Vagina (tissue), 2 donors: ENCODE measurements at places on chromosomes 12 and 14.

DNA sequence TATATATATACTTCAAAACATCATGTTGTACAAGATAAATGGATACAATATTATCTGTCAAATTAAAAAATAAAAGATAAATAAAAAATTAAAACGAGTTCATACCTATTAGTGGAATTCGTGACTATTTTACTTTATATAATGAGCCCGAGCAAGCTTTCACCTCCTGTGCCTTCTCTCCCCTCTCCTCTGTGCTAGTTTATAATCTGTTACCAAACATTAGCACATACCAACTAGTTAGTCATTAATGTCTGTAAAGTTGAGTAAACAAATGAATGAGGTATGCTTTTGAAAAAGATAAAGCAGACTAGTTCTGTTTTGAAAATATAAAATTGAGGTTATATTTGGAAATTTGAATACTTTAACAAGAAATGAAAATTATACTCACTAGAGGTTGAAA is 84.0 kb downstream of the LRRC9 start:
- H3K4me1 ChIP-seq, result no peaks in the 10 kb centered on the region
- no peak for DNase-seq
- H3K36me3 ChIP-seq, result no peaks in the 10 kb centered on the region
- H3K4me3 ChIP-seq, result no peak overlapping the region
- H3K27me3 ChIP-seq, result no peaks in the 10 kb centered on the region
- no peak overlapping the region for H3K27ac ChIP-seq

DNA sequence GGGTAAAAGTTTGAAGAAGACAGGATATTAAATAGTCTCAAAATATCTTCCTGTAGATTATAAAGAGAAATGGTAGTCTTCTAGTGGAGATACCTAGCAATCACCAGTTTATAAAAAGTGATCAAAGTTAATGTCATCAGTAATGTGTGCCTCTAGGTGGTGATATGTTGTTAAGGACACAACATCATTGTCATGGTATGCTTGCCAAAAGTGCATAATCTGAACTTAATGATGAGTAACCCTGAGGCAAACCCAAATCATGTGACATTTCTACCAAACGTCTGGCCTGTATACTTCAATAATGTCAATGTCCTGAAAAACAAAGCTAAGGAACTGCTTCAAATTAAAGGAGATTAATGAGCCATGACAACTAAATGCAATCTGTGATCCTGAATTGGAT is 214.7 kb downstream of the PHLDA1 start:
- DNase-seq, result no peak

- no peak overlapping the region for H3K27ac ChIP-seq
- no peaks in the 10 kb centered on the region for H3K36me3 ChIP-seq
- H3K4me1 ChIP-seq, result peaks cover 23% of the 10 kb centered on the region
- no peak for DNase-seq
Observed at GRCh38 chr12:11681207-11681606, 31.7 kb downstream of the ETV6 start.

DNA sequence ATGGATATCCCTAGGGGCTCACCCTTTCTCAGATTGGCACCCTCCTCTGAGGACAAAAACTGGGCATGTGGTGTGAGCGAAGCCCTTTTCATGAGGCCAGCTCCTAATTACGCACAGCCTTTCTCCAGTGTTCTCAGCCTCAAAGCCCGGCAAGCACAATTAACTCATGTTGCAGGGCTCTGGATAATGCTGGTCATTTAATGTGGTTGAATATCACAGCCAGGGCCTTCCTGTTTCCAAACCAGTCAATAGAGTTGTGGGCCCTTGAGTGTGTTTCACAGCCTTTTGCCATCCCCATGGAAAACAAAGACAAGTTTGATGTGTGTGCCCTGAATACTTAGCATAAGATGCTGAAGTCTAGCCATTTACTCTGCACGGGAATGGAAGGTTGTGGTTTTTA is 114.2 kb upstream of the ARHGAP5 start:
- H3K27ac ChIP-seq, result no peak overlapping the region
- H3K36me3 ChIP-seq, result no peaks in the 10 kb centered on the region
- no peak for DNase-seq
- H3K4me1 ChIP-seq, result peaks cover 33% of the 10 kb centered on the region

DNA sequence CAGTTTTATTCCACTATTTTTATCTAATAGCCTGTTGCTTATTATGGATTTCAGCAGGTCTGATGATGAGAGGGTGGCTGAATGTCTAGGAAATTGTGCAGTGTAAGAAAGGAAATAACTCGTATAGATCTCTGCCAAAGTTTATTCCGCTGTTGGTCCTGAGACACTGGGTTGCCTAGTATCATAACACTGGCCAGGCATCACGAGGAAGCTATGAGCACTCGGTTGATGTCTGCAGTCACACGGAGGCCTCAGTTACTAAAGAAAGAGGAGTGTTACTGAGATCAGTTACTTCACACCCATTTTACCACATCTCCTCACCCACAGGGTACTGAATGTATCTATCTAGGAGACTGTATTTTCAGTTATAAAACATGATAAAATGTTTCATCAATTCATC is 21.9 kb downstream of the BHLHE41 start:
- no peaks in the 10 kb centered on the region for H3K27me3 ChIP-seq
- H3K36me3 ChIP-seq, result no peaks in the 10 kb centered on the region
- no peak overlapping the region for H3K4me3 ChIP-seq
- no peaks in the 10 kb centered on the region for H3K4me1 ChIP-seq
- H3K27ac ChIP-seq, result no peak overlapping the region

GRCh38 chr14:23702656-23703426 is 66.7 kb downstream of the DHRS2 start:
- H3K27me3 ChIP-seq, result no peaks in the 10 kb centered on the region
- no peak overlapping the region for H3K4me3 ChIP-seq
- no peak for DNase-seq

DNA sequence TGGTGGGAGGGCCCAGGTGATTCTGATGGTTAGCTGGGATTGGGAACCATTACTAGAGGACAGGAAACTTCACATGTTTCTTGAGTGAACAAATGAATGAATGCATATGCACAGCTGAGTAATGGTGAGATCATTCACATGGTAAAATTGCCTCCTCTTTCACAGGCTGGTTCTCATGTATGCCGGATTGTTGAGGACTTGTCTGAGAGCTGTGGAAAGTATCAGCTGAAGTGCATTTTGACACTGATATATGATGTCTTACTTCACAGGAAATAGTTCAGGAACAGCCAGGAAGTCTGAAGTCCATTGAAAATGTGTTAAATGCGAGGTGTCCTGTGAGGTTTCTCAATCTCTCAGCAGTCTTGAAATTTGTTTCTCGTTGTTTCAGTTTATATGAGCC is 77.6 kb upstream of the DACT1 start:
- H3K4me3 ChIP-seq, result no peak overlapping the region
- peaks cover 5% of the 10 kb centered on the region for H3K4me1 ChIP-seq

DNA sequence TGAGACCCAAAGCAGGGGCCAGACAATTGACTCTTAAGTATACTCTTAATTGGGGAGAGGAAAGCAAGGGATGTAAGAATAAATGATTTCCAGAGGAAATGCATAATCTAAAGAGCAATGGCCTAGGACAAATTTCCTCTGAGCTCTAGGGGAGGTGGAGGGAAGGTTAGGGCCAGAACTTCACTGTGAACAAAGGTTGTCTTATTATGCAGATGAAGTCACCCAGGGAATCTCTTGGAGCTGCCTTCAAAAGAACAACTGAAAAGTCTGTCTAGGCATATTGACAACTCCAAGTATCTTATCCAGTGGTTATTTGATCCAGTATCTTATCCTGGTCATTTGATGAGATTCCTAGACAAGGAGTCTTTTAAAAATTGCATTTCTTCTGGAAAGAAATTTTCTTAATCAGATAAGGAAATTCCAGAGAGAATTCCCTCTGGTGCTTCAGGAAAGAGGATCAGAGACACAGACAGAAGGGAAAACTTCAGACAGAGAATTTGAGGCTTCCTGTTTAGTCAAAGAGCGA is 16.5 kb upstream of the SMIM10L1 start:
- no peaks in the 10 kb centered on the region for H3K36me3 ChIP-seq
- DNase-seq, result no peak
- no peak overlapping the region for H3K27ac ChIP-seq
- H3K27me3 ChIP-seq, result no peaks in the 10 kb centered on the region

DNA sequence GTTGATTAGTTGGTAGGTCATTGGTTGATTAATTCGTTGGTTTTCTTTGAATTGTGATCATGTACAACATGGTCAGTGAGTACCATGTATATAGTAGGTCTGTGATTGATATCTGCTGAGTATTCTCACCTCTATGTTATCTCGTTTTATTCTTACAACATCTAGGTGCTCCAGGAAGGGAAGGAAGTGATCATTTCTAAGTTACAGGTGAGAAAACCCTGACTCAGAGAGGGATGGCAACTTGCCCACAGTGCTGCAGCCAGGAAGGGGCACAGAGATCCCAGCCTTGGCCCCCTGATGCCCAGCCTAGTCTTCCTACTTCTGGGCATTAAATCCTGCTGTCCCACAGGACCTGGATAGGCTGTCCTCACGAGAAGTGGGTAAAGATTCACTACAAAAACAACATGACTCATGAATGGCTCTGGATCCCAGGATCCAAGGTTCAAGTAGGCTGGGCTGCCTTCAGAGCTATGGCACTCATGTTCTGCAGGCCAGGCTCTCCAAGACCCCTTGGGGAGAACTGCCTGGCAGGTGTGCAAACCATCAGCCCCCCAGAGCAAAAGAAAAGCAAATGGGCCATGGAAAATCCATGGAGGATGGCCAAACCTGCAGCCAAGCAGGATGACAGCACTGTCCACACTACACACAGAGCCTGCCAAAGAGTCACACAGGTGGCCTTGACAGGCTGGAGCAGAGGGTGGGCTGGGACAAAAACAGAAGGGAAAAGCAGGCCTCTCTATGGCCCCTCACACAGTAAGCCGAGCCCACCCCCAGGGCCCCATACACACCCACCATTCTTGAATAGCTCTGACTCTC is 146.2 kb downstream of the BCL11B start:
- no peaks in the 10 kb centered on the region for H3K27me3 ChIP-seq
- peak; percentile 67 for DNase-seq
- H3K4me3 ChIP-seq, result no peak overlapping the region
- no peaks in the 10 kb centered on the region for H3K4me1 ChIP-seq
- H3K27ac ChIP-seq, result no peak overlapping the region

DNA sequence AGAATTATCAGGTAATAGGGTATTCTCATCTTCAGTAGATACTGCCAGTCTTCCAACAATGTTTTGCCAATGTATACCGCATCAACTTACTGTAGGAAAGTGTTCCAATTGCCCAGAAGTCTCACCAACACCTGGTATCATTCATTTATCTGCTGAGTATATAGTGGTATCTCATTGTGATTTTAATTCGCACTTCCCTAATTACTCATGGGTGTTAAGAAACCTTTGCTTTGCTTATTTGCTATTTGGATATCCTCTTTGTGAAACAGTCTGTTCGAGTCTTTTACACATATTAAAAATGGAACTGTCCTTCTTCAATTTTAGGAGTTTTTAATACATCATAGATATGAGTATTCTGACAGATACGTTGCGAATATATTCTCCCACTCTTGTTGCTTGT is 6.1 kb downstream of the TM7SF3 start:
- no peaks in the 10 kb centered on the region for H3K27me3 ChIP-seq
- no peak overlapping the region for H3K4me3 ChIP-seq
- H3K4me1 ChIP-seq, result peaks cover 40% of the 10 kb centered on the region

DNA sequence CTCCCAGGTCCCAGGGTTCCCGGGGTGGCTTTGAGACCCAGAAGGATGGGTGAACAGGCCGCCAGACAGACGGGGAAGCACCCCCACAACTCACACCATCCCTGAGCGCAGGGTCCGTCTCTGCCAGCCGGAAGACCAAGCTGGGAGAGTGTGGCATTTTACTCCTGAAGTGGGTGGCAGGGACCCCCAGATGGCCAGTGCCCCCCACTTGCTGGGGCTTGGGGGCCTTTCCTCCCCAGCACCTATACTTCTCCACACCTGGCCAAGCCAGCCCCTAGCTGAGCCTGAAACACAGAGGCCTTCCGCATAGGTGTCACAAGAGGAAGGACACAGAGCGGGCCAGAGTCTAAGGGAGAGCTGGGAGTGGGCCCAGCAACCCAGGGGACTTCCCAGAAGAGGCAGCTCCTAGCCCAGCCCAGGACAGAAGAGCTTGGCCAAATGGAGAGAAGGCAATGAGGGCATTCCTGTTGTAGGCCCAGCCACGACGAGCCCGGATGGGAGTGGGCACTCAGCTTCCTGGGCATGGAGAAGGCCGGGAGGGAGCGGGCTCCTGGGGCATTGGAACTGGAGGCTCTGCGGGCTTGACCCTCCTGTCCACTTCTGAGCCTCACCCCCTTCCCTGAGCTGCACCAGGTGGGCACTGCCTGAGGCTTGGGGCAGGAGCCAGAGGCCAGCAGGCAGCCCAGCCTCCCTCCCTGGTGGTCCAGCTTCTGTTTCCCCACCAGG is 3.3 kb downstream of the AHNAK2 start:
- H3K27ac ChIP-seq, result peak overlapping the region; percentile 99
- H3K27me3 ChIP-seq, result no peaks in the 10 kb centered on the region
- H3K36me3 ChIP-seq, result no peaks in the 10 kb centered on the region
- DNase-seq, result no peak
- H3K4me3 ChIP-seq, result no peak overlapping the region

GRCh38 chr14:49993565-49993964 is 100.7 kb downstream of the ARF6 start:
- DNase-seq, result no peak
- no peaks in the 10 kb centered on the region for H3K27me3 ChIP-seq
- peaks cover 8% of the 10 kb centered on the region for H3K4me1 ChIP-seq
- no peak overlapping the region for H3K4me3 ChIP-seq
- H3K27ac ChIP-seq, result no peak overlapping the region
- no peaks in the 10 kb centered on the region for H3K36me3 ChIP-seq

DNA sequence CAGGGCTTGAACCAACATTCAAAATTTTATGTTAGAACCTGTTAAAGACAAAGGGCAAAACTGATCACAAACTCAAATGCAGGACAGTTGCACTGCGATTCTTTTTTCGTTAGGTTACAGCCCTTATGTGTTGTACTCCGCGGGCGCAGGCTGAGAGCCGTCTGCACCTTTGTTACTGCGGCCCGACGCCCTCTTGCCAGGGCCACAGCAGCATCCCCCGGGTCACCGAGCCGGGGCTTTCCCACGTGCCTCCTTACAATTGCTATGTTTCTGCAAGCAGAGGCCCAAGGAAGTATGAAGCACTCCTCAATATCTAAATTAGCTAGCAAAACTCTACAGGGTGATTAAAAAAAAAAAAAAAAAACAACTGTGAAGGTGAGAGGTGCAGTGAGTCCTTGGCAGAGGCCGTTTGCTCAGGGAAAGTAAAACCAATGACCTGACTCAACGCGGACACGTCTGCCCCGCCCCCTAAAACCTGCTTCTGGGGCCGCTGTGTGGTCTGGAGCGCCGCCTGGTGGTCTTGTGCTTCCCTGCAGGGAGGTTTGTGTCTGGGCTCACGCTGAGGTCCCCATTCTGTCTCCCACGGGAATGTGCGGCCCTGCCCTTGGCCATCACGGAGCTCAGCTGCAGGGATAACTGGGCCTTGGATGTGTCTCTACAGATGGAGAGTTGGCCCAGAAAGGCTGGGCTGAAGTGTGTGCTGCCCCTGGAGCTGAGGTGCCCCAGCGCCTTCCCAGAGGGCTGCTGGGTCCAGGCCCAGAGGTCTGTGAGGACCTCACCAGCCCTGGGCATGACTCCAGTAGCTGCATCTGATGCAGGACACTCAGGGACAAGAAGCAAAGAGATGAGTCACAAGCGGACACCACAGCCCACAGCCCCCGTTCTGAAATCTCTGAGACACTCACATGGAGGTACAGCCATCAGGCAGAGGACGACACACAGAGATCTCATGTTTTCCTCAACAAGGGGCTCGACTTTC is 418.5 kb downstream of the TMEM121 start:
- no peaks in the 10 kb centered on the region for H3K27me3 ChIP-seq
- no peaks in the 10 kb centered on the region for H3K36me3 ChIP-seq
- DNase-seq, result no peak
- H3K4me3 ChIP-seq, result no peak overlapping the region
- H3K4me1 ChIP-seq, result no peaks in the 10 kb centered on the region
